ENCODE measurements at places on chromosomes 6 and 20.

DNA sequence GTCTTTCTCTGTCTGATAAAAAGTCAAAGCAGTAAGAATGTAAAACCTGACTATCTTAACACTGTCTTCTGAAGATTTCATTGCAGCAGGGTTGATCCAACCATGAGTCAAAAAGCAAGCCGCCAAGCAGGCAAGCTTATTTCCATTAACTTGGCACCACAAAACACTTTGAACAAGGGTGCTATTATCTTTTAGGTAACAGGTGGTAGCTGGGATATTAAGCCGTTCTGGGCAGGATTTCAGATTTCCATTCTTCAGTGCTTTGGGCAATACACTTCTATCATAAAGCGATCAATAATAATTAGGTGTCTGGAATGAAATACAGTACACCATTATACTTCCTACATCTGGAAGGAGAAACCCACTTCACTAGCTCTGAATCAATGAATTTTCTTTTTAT lies 181.9 kb downstream of the TBC1D7 start:
- no peak for DNase-seq

- DNase-seq, result no peak
Measured at GRCh38 chr20:25032065-25032477, 25.9 kb downstream of the ACSS1 start.

DNA sequence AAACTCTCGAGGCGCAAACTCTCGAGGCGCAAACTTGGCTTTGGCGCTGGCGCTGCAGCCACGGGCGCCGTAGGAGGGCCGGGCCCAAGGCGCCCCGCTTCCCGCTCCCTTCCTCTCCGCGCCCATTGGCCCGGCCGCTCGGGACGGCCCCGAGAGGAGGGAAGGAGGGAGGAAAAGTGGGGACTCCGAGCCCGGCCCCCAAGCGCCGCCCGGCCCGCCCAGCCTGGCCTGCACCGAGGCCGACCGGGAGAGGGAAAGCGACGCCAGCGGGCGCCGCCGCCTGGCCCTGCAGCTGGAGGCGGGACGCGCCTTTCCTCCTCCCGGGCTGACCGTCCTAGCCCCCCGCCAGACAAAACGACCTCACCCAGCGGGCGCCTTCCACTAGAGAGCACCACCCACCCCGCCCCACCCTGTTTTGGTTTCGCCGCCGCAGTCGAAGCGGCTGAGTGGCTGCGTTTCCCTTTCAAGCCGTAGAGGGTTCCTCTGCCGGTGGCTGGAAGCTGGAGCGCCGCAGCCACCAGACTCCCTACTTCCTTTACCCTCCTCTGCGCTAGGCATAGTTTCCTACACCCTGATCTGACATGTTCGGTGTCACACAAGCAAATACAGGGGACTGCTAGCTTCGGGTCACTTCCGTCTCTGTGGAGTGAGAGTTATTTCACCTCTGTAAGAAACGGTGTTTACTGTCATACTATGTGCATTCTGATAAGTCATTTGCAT lies at the start of gene MBOAT1:
Gene MBOAT1, minus strand, starts transcription at position 78 of the 720 bp plus-strand sequence. CDS start 235 bp downstream, outside the sequence.
- DNase-seq, result peak; percentile 72

DNA sequence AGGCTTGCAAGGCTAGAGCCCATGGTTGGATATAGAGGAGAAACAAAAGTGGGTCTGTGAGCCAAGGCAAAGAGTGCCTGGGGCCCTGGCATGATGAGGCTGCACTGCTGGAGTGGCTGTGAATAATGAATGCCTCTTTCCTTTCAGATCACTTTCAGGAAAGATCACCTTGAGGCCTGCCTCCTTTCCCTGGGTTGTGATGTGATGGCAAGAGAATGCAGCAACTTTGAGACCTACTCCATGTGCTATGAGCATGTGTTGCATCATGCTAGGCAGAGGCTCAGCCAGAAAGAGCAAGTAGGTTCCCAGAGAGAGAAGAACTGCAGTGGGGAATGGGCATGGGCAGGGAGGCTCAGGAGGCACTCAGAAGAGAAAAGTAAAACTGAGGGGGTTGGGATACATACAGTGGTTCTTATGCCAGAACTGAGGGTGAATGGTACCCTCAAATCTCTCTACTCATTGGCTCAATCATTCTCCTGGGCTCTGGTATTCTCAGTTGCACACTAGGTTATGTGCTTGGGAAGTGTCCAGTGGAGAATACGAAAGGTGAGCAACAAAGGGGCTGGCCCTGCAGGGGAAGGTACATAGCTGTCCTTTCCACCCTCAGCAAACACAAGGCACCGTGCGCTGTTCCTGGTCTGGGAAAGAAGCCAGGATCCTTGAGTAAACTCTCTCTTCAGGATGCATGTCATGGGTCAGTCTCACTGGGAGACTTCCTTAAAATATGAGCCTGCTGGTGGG lies 45.9 kb downstream of the CD164 start:
- DNase-seq, result no peak

DNA sequence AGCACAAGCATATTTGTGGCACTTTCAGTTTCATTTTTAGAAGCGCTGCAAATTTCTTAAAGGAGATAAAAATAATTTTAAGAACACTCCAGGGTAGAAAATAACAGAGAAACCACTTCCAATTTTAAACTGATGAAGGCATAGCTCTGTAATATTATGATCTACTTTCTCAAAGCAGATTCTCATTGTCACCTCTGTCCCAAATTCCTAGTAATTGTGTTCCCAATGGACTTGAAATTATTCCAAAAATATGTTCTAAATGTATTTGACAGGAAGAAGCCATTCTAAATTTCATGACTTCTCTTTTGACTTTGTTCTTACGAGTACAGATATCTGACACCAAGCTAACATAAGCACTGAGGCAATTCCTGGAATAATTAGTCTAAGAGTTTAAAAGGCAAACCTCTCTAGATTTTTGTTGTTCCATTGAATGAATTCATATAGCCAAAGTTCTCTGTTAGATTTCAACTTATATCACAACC lies 140.2 kb upstream of the CARMIL1 start:
- no peak for DNase-seq

DNA sequence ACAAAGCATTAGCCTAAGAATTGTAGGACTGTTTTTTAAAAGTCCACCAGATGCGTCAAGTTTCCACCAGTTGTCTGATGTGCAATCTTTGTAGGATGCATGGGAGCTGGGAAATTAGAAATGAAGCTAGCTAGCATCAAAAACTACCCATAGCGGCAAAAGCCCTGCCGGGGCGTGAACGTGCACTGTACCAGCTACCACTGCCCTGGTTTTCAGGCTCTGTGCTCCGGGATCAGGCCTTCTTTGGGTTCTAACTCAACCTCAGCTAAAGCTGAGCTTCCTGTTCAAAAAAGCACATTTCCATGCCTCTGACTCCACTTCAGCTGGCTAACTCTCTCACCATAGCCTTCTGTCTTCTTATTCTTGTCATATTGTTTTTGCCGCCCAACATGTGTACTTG lies 26.9 kb upstream of the FUCA2 start:
- peak; percentile 34 for DNase-seq

GRCh38 chr6:17269840-17270239 lies 11.3 kb upstream of the RBM24 start:
- no peak for DNase-seq

Measured in CD4-positive, alpha-beta T cell treated with Interferon alpha-2 for 1 hour (primary cell).